ENCODE measurements at places on chromosomes 7 and 10.

DNA sequence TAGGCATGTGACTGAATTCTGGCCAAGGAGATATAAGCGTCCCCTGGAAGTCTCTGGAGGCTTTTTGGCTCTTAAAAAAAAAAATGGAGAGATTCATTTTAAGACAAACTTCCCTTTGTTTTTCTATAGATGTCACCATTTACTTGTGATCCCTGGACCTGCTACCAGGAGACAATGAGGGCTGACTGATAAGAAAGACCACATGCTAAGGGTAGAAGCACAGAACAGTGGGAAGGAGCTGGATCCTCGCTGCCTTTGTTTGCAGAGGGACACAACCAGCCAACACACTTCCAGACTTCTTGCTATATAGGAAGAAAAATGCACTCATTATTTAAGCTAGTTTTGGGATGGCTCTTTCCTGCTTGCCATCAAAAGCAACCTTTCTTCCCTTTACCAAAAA lies 172.2 kb downstream of the GRM8 start:
- DNase-seq: no peak

- DNase-seq: no peak
Observed at GRCh38 chr10:102743078-102743587, 615 bp upstream of the WBP1L start.

DNA sequence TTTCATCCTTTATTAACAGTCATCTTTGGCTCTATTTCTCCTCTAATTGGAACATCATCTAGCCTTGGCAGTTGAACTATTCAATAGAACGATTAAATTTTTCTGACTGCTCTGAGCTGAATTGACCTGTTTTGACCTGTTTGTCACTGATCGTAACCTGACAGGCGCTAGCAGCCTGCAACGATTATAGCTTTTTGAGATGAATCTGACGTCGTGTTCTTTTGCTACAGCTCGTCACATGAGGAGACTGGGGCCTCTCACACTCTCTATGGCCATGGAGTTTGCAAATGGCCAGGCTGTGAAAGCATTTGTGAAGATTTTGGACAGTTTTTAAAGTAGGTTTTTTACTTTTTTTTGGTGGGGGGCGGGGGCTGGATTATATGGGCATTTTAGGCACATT lies 229.8 kb downstream of the FOXP2 start:
- no peak for DNase-seq

GRCh38 chr7:1781369-1781768 lies 111.3 kb downstream of the ELFN1 start:
- DNase-seq: no peak

DNA sequence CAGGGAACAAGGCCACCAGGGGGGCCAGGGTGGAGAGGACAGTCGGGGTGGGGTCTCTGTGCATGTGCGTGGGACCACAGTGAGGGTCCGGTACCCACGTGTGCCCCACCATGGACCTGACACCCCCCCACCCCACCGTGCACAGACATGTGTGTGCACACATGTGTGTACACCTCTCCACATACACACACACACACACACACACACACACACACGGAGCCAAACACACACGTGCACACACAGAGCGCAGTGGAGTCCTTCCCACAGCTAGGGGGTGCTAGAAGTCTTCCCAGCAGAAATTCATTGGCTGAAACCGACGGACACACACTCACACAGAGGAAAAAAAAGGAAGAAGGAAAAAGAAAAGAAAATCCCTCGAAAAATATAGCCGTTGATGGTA lies 42.8 kb upstream of the GNA12 start:
- no peak for DNase-seq

- DNase-seq: no peak
Observed at GRCh38 chr10:106571192-106571946, 593.1 kb downstream of the SORCS1 start.

DNA sequence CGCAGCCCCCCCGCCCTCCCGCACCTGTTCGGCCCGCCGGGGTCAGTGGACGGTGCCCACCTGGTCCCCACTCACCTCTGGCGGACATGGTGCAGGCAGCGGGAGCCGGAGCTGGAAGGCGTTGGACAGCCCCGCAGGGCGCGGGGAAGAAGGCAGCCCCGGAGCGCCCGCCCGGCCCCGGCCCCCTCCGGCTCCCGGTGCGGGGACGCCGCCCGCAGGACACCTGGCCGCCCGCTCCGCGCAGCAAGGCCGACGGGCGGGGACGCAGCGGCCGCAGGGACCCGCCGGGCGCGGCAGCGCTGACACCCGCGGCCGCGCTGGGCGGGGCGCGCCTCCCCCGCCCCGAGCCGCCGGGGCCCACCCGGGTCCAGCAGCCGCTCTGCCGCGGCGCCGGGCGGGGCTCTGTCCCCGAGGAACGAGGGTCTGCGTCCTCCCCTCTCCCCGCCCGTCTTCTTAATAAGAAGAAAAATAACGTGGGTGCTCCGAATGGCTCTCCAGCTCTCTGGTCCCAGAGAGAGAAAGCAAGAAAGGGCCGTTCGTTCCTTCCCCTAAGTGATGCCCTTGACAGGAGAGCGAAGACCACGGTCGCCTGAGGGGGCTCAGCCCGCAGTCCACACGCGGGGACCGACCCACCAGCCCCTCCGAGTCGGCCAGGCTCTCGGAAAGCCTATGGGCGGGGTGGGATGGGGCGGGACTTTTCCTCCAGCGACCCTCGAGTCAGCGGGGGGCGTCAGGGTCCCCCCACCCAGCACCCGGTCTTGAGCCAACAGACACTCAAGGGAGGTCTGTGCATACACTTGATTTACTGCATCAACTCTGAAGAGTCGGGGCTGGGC lies 53.4 kb upstream of the FHIP2A start:
- no peak for DNase-seq

DNA sequence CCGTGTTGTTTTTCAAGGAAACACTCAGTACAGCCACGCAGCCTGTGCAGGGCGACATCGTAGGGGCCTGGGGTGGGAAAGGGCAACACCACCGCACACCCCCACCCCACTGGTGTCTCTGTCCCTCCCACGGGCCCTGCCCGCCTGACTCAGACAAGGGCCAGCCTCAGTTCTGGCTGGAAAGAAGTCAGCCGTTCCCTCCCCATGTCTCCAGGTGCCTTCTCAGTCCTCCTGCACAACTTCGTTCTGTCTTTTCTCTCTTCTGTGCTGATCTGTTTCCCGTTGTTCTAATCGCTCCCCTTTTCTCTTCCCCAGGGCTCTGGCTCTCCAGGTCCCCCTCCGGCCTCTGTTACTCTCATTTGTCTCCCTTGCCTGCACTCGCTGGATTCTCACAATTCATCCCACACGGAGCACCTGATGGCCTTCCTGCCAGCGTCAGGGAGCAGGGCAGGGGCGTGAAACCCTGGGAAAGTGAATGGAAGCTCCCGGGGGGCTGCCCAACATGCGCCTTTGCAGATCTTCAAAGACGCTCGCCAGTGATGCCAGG lies 97.7 kb downstream of the WDR37 start:
- DNase-seq: peak; percentile 36

DNA sequence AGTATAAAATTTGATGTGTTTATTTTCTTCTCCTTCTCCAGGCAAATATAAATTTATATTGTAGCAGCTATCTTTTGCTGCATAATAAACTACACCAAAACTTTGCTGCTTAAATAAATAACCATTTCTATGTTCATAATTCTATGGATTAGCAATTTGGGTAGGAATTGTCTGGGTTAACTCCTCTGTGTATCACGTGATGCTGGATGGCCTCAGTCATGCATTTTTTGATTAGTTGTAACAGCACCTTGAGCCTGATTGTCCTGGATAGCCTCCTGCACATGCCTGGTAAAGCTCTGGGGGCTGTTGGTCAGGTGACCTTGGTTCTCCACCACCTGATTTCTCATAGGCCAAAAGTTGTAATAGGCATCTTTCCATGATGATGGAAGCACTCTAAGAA lies 572.9 kb downstream of the ETV1 start:
- DNase-seq: no peak

- no peak for DNase-seq
Observed at GRCh38 chr7:34327681-34328080, 330.3 kb upstream of the NPSR1 start.

- no peak for DNase-seq
Observed at GRCh38 chr10:22468570-22469320, 123.4 kb downstream of the SPAG6 start.

DNA sequence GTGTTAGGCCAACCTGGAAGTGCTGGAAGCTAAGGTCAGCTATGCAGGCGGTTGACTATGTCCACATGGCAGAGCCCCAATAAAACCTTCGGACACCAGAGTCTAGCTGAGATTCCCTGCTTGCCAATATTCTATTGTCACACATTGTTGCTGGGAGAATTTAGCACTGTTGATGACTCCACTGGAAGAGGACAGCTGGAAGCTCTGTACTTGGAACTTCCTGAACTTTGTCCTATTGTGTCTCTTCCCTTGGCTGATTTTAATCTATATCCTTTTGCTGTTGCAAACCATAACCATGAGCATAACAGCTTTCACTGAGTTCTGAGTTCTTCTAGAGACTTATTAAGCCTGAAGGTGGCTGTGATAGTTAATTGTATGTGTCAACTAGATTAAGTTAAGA lies 12.0 kb downstream of the XRCC2 start:
- DNase-seq: no peak

- no peak for DNase-seq
Observed at GRCh38 chr10:94016727-94017714, 23.3 kb downstream of the PLCE1 start.

- no peak for DNase-seq
Observed at GRCh38 chr7:71308096-71308495, 176.2 kb downstream of the GALNT17 start.

DNA sequence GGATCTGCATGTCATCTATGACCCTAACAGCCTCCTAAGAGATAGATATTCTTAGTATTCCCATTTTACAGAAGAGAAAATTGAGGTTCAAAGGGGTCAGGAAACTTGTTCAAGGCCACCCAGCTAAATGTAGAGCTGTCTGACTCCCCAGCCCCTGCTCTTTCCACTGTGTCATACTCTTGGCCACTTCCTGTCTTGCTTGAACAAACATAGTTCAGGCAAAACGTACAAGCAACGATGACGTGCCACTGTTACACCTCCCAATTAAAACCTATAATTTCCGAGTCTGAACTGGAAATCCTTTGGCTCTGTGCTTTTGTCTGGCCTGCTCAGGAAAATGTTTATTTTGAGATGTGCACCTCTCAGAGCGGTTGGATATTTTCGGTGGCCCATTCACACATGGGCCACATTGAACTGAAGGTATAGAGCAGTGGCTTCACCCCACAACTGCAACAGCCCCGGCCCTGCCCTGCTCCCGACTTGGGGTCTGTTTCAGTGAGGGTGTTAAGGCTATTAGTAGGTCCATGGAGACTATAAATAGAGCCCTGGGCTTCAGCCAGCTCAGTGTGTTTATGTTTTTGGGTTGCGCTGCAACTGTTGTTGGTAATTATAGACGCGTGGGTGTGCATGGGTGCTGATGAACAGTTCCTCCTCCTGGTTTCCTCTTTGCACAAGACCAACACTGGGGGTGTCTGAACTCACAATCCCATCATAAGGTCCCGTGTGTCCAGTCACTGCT lies 172.3 kb upstream of the ADO start:
- DNase-seq: peak; percentile 85

Data from spleen (tissue), 13 donors.